Activated CD4-positive, alpha-beta T cell treated with anti-CD3 and anti-CD28 coated beads for 24 hours (primary cell): ENCODE measurements at places on chromosomes 6 and 20.

GRCh38 chr20:40991181-40991889 lies 37.3 kb upstream of the TOP1 start:
- DNase-seq: no peak

DNA sequence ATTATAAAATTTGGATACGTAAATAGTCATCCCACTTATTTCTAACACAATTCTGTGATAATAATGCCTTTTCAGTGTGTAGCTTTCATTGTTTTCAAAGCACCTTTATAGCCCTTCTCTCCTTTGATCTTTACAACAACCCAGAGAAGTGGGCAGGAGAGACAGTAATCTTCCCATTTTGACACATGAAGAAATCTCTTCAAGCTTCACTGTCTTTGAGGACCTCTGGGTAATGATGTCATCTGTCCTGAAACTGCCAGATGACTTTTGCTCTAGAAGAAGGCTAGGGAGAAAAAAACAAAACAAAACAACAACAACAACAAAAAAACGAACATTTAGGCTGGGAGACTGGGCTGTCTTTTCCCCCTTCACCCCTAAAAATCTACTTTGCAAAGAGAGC lies 203.0 kb downstream of the KCNQ5 start:
- no peak for DNase-seq

GRCh38 chr6:81901551-81901966 lies 149.1 kb upstream of the TENT5A start:
- DNase-seq: no peak

DNA sequence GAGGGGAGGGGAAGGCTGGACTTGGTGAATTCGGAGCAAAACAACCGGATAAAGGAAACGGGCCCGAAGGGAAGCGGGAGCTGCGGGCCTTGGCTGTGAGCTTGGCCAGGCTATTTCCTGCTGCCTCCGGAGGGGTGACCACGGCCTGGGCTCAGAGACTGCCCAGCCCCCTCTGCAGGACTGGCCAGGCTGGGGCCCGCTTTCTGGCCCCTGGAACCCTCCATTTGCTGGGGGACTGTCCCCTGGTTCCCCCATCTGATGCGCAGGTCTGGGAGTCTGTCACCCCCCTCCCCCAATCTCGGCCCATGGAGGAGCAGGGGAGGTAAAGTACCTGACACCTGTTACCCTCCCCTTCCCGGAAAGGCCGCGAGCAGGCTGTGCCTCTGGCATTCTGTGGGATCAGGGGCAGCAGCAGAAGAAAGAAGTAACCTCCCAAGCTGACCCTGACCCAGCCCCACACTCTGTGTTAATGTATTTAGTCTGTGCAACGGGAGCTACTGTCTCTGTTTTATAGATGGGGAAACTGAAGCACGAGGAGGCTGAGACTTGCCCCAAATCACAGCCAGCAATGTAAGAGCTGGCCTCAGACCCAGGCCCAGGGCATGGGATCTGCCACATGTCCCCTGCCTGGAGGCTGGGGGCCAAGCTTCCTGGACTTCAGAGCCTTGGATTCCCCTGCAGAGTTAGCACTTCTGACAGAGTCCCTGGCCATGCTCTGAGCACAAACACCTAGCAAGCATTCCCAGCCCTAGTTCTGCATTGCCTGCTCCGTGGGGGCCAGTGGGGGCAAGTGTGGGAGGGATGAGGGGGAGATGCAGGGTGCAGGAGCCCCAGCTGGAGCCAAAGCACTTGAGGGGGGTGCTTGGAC lies 3.5 kb downstream of the C20orf204 start:
- no peak for DNase-seq

DNA sequence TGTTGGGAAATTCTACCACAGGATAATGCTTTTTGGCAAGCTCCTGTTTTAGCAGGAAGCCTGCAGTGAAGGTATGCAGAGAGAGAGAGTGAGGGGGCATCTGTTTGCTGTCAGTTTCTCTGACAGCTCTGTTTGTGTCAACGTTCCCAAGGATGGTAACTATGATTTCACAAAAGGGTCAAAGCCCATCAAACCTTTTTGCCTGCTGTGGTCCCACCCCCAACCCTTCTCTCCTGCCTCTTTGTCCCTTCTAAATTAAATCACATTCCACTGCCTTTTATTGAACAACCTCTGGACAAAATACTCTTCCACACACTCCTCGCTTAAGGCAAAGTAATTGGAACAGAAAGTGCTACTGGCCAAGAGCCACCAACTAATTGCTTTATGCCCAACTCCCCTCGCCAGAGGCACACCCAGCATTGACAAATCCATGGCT lies 128.3 kb downstream of the TSHZ2 start:
- no peak for DNase-seq
